ENCODE measurements at places on chromosomes 6 and 20.
A peak's percentile ranks its signal among the peaks of the same experiment; 100 is the strongest.

GRCh38 chr20:46627234-46627633 is 24.0 kb downstream of the SLC13A3 start:
- no peak for DNase-seq

DNA sequence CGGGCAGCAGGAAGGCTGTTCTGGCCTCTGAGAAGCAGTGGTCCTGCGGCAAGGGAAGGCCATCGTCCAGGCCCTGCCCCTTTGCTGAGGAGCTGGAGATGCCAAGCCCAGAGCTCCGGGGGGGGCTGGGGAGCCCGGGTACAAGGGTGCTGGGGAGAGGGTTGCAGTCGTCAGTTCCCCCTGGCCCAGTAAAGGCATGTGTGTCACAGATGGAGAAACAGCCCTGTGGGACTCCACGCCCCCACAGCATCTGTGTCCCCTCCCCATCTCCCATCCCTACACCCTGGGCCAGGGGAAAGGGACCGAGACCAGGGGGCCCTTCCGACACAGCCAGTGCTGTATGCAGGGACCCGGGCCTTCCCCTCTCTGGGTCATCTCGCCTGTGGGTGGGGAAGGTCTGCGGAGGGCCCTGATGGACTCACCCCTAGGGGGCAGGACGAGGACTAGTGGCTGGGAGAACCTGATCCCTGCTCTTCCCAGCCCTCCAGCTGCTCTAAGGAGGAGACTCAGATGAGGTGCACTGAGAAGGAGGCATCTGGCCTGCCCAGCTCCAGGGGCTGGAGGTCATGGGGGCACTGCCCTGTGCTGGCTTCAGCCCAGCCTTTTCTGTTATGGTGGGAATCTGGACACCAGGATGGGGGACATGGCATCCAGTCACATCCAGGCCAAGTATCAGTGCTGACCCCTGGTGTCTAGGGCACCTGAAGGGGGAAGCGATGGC is 609 bp downstream of the MYL9 start:
- DNase-seq, result peak; percentile 60

GRCh38 chr20:4946986-4947385 is 54.3 kb downstream of the SLC23A2 start:
- DNase-seq, result no peak

- no peak for DNase-seq
These were observed 59.0 kb upstream of the TFB1M start for GRCh38 chr6:155373276-155373675.

DNA sequence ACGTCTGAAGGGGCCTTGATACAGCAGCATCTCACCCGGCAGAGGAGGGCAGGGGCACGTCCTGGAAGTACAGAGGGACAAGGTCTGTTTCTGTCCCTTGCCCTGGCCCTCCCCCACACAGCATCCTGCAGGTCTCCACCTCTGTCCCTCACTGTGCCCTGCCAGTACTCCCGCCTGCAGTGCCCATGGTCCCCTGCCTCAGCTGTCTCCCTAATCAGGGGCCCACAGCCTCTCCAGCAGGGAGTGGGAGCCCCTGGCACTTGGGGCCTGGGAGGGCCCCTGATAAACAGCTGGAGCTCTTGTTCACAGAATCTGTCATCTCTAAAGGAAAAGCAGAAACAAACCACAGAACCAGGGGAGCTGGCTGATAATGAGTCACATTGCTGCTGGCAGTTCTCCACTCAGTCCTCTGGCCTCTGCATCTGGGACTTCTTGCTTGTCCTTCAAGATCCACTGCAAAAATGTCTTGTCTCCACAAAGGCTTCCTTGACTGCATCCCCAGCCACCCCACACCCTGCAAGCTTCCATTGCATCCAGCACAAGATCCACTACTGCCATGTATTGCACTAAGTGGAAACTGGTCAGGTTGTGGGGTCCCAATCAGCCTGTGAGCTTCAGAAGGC is 33.2 kb upstream of the TAF8 start:
- peak; percentile 28 for DNase-seq

GRCh38 chr6:79034865-79035264 is 43.2 kb downstream of the PHIP start:
- no peak for DNase-seq

DNA sequence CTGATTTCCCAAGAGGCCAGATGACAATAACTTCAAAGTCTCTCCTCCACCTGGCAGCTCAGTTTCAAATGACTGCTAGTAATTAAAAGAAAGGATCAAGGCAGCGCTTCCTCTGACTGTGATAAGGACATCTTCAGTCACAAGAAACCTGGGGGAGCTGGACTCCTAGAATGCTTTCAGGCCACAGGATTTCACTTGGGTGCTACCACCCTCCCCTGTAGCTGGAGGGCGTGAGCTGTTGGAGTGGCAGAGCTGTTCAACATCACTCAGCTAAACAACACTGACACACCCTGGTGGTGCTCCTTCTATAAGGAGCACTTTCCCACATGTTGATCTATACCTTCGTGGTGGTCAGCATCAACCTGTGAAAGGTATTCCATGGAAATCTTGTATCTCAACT is 2.2 kb upstream of the CNR1 start:
- DNase-seq, result no peak

DNA sequence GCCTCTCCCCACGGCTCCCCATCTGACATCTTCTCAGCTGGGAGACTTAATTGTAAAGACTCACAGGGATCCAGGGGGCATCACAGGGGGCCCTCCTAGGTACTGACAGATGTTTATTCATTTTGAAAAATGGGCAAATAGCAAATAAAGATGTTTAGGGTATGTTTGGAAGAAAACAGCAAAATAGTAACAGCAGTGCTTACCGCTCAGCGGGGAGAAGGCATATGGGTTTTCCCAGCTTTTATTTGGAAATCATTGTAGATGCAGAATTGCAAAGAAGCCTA is 2.7 kb upstream of the BIRC7 start:
- no peak for DNase-seq

GRCh38 chr6:40344566-40345167 is 242.5 kb downstream of the LRFN2 start:
- DNase-seq, result no peak

DNA sequence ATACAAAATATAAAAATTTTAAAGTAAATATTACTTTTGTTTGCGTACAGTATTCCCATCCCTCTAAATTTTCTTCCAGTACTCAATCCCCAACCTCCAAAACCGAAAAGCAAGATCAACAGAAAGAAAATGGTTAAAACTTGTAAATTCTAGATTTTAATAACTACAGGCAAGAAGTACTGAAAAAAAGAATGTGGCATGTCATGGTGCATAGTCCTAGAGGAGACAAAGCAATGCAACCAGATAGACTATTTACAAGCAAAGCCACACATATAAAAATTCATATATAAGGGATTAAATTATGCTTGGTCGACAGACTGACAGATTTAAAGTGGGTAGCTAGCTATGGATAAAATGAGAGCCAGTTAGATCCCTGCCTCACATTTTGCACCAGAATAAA is 56.5 kb upstream of the HFE start:
- no peak for DNase-seq

DNA sequence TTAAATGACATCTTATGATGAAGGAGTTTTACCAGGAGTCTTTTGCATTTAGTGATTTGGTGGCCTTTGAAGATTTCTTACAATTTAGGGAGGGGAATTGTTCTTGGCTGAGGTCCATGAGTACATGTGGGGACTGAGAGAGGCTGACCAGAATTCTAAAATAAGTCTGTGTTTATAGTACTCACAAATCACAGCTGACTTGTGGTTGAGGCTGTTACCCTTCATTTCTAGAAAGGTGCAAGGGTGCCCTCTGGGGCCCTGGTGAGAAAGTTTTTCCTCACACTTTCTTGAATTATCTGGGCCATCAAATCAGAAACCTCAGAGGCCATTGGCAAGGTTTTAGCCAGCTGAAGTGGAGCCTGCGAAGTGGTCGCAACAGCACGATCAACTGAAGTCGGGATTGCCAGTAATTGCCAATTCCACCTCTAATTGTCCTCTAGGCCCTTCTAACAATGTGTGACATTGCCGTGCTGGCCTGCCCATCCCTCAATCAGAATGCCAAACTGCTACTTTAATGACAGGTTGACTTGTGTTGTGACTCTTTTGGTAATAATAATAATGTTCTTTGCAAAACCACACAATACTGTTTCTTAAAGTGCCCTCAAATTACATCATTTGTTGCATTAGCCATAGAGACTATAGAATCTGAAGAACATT is 221.6 kb downstream of the OGFRL1 start:
- peak; percentile 86 for DNase-seq

- peak; percentile 39 for DNase-seq
These were observed 634 bp downstream of the ITPA start for GRCh38 chr20:3209946-3210317.

Measured in dermis blood vessel endothelial cell (primary cell).